ENCODE measurements at places on chromosomes 13 and 19.

DNA sequence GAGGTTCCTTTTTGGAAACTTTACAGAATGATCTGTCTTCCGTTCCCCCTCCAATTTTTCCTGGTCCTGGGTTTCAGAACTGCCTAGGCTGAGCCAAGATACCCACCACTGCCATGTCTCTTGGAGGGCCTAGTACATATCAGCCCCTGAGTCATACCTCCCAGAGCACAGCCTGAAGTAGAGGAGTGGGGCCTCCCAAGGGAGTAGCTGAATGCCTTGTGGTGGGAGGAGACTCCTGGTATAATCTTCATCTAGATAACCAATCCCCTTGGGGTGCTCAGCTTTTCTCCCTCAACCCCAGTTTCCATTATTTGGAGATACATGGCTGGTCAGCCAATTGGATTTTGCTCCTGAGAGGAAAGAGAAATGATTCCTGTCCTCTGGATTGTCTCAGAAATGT is 30.3 kb downstream of the ZNF763 start:
- no peak for DNase-seq

- DNase-seq = no peak
Measured at GRCh38 chr13:46595136-46595884, 42.3 kb downstream of the LRCH1 start.

DNA sequence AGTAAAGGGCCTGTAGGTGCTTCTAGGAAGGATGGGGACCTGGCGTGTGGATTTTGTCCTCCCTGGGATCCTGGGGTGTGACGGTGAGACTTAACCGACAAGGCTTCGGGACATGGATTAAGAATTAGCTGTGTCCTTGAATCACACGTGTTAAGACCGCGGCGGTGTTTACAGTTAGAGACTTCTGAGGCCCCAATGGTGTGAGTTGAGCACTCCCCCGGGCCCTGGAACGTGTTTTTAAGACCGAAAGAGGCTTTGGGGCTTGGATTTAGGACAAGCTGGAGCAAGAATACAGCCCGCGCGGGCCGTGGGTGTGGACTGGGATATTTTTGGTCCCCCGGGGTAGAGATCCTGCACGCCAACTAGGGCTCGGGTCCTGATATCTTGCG is 1.2 kb upstream of the SLC27A1 start:
- no peak for DNase-seq

DNA sequence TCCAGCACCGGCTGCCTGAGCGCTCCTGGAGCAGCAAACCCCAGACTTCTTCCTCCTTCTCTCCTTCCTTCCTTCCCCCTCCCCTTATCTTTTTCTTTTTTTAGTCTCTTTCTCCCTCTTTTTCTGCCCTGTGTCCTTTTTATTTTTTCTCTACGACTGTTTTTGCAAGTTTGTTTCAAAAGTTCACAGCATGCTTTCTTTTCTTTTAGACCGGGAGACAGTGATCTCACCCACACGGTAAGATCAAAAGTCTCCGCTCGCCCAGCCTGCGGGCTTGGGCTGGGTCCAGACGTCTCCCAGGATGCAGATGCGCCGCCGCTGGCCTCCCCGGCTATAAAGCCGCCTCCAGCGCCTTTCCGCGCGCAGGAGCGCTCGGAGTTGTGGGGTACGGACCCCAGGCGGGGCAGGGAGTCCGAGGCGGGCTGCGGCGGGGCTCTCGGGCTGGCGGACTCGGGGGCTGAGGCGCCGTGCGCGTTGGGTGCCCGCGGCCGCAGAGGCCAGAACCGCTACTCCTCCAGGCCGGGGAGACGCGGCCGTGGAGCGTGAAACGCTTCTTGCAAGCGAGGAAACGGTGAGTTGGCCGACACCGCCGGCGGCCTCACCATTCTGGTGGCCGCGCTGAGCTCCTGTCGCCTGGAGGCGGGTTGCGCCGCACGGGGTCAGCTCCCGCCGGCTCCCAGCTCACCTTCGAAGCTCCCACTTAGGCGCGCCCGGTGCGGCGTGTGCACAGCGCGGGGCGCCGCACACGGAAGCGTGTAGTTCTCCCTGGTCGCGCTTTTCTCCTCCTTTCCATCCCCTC is 2.0 kb upstream of the TSHZ3 start:
- DNase-seq = no peak

- no peak for DNase-seq
Measured at GRCh38 chr19:31578326-31578725, 229.1 kb upstream of the TSHZ3 start.

GRCh38 chr13:25088562-25089221 is 7.2 kb upstream of the PABPC3 start:
- DNase-seq = no peak

- DNase-seq = no peak
Measured at GRCh38 chr19:51946602-51947001, 19.3 kb downstream of the ZNF613 start.

GRCh38 chr13:25910991-25911419 is 140.8 kb downstream of the SHISA2 start:
- no peak for DNase-seq

GRCh38 chr19:3707868-3708206 is 347 bp upstream of the TJP3 start:
- no peak for DNase-seq

GRCh38 chr13:50779443-50780200 is 63.9 kb downstream of the DLEU7 start:
- DNase-seq = no peak

DNA sequence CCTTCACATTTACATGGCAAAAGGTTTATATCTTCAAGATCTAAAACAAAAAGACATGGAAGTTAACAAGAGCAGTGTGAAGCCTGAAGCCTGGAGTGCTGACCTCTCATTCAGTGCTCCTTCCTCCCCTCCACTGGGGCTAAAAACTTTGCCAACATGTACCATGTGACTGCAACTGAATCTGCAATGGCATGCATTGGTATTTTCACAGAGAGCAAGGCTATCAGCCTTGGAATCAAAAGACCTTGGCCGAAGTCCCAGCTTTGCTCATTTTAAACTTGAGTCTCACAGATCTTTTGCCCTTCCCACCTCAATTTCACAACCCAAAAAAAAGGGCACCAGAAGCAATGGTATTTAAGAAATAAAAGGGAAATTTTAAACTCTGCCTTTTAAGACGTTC is 325.1 kb downstream of the DCT start:
- no peak for DNase-seq

DNA sequence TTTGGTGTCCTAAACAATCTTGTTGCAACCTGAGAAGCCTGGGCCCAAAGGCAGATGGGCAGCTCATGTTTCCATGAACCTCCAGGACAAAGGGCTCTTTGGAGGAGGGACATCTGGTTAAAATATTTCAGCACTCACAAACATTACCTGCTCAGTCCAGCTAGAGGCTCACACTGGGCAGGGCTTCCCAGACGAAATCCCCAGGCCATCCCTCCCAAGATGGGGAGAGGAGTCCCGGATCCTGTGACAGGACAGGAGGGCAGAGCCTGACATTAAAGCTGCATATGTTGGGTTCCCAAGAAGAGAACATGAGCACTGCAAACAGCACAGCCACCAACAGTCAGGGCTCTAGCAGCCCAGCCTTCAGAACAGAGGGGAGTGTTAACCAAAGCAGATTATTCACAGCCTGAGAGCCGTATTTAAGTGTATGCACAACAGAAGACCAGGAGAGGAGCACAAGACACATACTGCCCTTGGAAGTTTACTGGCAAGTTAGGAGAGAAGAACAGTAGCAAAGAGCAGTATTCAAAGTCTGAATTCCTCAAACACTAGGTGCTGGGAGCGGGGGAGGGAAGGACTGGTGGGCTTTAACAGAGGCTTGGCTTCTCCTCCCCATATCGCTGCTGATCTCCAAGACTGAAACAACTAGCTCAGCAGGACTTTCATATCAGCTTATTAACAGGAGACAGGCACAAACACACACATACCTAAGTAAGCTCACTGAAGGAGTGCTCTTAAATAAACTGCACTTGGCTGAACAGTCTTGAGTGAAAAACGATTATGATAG is 12.3 kb downstream of the ATP7B start:
- no peak for DNase-seq

DNA sequence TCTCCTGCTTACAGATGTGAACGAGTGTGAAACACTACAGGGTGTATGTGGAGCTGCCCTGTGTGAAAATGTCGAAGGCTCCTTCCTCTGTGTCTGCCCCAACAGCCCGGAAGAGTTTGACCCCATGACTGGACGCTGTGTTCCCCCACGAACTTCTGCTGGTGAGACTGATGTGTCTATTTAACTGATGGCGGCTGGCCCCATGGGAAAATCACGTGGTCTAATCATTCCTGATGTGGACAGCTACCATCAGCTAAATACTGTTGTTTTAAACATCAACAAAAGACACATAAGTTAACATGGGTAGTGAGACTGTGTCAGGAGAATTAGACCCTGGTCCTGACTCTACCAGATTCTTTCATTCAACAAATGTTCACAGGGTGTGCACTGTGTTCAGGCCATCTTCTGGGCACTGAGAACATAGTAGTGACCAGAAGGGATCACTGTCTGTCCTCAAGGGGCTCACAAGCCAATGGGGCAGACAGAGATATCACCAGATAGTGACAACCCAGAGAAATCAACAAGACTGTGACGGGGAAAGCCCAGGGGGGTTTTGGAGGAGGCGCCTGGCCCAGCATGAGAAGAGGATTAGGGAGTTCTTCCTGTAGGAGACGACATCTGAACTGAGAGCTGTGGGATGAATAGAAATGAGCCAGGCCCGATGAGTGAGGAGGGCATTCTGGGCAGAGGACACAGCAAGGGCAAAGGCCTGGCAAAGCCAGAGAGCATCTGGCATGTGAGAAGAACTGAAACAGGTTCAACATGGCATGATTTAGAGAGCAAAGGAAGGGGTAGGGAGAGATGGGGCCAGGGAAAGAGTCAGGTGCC is 18.4 kb downstream of the LTBP4 start:
- no peak for DNase-seq

DNA sequence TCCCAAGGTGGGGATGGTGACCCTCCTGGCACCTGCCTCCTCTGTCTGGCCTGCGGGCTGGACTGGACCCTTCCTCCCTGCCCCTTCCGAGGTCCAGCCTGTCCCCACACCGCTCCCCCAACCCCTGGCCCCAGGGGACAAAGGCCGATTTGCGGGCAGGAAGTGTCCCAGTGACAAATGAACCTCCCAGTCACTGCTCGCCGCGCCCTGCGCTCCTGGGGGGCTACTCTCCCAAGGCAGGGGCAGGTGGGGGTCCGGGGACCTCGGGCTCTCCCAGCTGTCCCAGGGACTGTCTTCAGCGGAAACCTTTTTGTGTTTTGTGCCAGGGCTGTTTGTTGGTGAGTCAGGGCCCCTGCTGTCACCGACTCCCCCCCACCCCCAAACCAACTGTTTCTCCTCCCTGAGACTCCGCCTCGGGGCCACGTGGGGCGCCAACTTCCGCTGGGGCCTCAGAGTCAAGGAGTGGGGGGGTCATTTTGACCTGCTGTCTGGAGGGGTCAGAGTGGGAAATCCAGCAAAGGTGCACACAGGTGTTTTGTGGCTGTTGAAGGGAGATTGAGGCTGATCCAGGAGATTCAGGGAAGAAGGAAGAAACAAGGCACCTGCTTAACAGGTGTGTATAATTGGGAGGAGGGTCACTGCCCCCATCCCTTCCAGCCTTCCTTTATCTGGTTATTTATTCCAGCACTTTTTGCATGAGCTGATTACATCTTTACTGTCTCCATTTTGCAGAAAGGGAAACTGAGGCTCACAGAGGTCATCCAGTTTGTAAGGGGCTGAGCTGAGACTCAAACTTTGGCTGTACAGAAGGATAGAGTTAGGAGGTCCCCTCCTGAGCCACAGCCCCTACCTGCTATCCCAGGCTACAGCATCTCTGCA is 831 bp downstream of the PGPEP1 start:
- peak; percentile 9 for DNase-seq

DNA sequence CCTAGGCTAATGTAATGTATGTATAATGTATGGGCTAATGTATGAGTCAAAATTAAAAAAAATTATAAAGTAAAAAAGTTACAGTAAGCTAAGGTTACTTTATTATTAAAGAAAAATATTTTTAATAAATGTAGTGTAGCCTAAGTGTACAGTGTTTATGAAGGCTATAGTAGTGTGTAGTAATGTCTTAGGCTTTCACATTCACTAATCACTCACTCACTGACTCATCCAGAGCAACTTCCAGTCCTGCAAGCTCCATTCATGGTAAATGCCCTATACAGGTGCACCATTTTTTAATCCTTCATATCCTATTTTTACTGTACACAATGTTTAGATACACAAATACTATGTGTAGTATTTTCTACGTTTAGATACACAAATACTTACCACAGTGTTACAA is 1.8 kb upstream of the TMEM272 start:
- DNase-seq = no peak

GRCh38 chr13:28540612-28541011 is 45.7 kb upstream of the FLT1 start:
- DNase-seq = no peak

GRCh38 chr19:13463296-13463695 is 43.0 kb downstream of the CACNA1A start:
- DNase-seq = peak; percentile 10

GRCh38 chr13:70964874-70965273 is 856.6 kb upstream of the KLHL1 start:
- no peak for DNase-seq

- DNase-seq = no peak
Measured at GRCh38 chr19:17170538-17171297, 44.4 kb upstream of the USE1 start.

DNA sequence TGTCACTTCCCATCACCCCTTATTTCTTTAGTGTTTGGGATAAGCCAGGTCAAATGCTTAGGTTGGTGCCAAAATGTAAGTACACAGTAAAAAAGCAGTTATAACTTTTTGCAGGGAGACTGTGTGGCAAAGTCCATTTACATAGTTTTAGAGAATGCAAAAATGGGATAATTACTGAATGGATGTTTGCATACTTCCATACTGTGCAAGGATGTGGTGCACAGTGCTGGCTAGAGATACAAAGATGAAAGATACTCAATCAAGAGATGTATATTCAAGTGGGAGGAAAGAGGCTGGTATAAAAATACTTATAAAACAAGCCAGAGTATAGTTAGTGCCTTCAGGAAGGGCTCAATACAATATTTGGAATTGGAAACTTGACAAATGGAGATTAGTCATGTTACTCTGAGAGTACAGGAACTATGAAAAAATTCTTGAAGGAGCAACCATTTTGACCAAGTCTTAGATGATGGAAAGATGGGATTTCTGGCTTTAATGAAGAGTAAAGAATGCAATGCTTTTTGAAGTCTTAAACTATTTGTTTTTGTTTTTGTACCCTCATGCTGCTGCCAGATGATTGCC is 8.0 kb downstream of the PDS5B start:
- no peak for DNase-seq

- no peak for DNase-seq
Measured at GRCh38 chr19:56319991-56320390, 5.4 kb upstream of the ZSCAN5A start.

DNA sequence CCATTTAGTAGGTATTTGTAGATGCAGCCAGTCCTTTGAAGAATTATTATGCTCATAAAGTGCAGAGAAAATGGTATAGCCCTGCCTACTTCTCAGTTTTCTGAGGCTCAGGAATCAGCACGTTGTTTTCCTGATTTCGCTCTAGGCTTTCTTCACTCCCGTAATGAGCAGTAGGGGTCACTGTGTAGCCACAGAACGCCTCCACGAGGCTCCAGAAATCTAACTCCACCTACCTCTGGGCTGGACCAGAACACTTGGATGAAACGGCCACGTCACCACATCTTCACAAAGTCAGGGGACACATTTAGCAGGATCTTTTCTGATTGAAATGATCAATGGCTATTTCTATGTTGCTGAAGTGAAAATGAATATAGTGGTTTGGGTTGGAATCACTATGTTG is 49.8 kb upstream of the GTF3A start:
- DNase-seq = no peak

Data from amygdala (tissue), 56 donors.